ENCODE measurements at places on chromosomes 12 and 14. TPM values are rescaled to one million over a fixed set of nuclear protein-coding genes. Genes with fewer than 3 reads are reported as not detected.

DNA sequence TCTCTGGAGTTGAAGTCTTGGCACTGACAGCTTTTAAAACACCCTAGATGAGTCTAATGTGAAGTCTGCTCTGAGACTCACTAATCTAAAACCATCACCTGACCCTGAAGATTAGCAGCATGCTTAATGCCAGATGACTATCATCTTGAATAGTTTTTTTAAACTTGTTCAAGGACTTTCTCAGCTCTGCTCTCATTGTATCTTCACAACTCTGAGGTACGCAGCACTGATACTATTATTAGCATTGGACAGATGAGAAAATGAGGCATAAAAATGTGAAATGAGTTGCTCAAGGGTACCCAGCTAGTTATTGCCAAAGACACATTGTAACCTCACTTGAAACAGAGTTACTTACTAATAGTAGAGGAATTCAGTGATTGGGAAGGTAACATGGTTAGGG is 4.8 kb downstream of the SLC38A1 start:
- no peak for DNase-seq

DNA sequence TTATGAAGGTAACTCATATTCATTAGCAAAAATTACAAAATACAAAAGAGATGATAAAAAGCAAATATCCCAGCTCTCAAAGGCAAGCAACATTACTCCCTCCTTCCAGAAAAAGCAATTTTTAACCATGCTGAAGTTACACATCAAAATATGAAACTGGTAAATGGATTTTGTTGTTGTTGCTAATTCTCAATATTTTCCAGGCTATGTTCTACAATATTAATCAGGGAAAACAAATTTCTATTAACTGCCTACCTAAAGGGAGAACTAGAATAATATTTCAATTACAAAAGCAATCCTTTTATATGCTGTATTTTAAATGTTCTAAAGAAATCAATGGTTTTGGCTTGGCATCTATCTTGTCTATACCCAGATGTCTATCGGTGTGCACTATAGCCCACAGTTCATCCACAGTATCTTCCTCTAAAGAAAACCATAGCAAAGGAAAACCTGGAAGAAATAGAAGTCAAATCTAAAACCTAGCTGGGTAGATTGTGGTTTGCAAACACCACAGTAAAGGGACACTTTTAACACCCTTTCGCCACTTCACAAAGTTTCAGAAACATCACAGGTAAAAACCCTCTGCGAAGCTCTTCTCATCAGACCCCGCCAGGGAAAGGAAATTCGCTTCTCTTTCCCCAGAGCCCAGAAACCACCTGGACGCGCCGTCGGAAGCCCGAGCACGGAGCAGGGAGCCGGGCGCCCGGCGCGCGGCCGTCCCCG is 32.0 kb downstream of the TC2N start:
- DNase-seq: no peak

- no peak for DNase-seq
Observed at GRCh38 chr12:100826323-100826722, 31.7 kb downstream of the ANO4 start.

DNA sequence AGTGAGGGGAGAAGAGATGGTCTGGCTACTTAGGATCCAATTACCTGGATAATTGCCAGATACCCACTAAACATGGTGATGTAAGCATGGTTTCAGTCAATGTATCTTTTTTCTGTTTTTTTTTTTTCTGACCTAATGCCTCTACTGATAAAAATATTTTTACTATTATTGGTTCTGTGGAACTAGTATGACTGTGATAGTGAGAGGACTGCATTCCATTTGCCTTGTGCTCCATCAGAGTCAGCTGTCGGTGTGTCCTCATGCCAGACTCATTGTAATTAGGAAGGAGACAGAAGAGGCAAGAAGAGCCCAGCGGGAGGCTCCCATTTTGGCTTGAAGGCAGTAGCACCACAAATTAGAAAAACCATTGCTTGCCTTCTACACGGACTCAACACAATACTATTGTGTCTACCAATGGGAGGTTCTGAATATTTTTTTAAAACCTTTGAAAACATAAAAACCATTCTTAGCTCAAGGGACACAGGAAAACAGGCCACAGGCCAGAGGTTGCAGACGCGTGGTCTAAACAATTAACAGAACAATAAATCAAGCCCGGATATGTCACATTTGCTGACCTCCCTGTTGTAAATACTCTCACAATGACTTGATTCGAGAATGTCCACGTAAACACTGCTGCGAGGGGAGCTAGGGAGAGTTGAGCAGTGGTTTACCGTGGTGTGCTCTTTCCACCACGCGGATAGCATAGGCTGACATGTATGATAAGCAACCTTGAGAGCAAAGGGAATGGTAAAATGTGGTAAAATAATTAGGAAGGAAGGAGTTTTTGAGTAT is 13.5 kb upstream of the DCP1B start:
- no peak for DNase-seq

- DNase-seq: no peak
Observed at GRCh38 chr14:72615451-72616121, 278.3 kb downstream of the DPF3 start.

Gene RIN3
- total RNA-seq: 19.2 TPM

Gene CCDC38
- total RNA-seq: not detected
